ENCODE measurements at places on chromosomes 1 and 21.

DNA sequence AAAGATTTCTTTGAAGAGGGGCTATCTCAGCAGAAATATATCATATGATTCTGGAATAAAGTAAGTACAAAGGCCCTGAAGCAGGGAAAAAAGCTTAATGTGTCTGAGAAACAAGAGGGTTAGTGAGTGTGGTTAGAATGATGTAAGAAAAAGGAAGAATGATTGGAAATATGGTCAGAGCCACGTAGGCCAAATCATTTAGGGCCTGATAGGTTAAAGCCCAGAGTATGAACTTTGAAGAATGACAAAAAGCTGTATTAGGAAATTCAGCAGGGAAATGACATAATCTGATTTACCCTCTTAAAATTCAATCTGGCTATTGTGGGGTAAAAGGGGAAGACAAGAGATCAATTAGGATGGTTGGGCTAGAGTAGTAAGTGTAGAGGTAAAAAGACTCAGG, 69.0 kb upstream of the MUTYH start:
- DNase-seq, result no peak

DNA sequence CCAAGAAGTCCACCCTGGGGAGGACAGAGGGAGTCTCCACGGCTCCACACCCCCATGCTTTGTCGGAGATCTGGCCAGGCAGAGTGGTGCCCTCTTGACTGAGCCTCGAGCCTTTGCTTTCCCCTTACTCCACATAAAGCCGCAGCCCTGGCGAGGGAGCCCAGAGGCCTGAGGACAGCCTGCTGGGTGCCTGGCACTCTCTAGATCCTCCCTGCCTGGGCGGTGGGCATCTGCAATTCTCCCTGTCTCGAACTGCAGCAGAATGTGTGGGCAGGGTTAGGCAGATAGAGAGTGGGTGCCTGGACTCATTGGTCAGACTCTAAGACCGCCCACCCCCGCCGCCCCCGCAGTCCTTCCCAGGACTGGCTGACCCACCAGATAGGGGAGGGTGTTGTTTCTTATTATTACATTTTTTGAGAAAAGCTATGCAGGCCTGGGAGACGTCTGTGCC, 13.9 kb downstream of the EPHX1 start:
- DNase-seq, result no peak

GRCh38 chr21:42865776-42866160, 13.6 kb downstream of the WDR4 start:
- DNase-seq, result no peak

- no peak for DNase-seq
These were observed 34.6 kb upstream of the TNFSF4 start for GRCh38 chr1:173241528-173242347.

DNA sequence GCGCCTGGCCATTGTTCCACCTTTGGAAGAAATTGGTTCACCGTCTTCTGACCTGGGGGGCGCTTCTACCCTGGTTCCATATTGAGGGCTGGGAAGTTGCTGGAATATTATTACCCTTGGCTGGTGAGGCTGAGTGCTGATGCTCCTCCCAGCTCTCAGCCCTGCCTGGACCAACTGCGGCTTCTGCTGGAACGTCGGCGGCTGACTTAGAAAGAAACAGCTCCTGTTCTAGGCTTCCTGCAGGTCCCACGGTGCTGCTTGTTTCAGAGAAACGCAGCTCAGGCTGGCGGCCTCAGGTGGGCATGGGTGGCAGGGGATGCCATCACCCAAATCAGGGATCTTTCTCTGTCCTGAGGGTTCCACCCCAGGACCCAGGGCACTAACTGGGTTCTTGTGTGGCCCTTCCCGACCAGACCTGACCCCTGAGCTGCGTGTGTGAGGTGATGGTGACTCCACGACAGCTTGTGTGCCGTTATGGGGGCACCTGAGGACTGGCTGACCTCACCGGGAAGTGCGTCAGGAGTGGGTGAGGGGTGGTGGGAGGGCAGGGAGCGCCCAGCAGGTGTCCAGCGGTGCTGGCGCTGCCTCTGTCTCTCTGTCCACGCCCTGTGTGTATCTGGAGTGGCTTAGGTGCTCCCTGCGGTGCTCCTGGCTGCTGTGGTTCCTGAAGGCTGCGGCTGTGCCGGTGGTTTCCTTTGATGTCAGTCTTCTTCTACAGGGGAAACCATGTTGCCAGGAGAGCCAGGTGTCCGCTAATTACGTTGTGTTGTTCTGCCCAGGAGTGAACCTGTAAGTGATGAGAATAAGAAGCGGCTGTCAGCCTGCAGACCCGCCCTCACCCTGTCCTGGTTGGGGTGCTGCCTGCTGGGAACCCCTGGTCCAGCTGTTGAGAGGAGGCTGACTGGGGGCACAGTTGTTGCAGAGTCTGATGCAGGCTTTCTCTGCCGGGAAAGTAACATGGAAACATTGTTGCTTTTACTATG, 8.9 kb downstream of the SKI start:
- DNase-seq, result no peak
